AG10803 (cell line): ENCODE measurements at places on chromosomes 2 and 18.

GRCh38 chr18:6205706-6206105, 209.0 kb downstream of the L3MBTL4 start:
- DNase-seq: peak; percentile 40

GRCh38 chr18:6920099-6920955, 190.8 kb downstream of the ARHGAP28 start:
- peak; percentile 66 for DNase-seq

GRCh38 chr18:35624146-35624545, 42.6 kb downstream of the GALNT1 start:
- no peak for DNase-seq

DNA sequence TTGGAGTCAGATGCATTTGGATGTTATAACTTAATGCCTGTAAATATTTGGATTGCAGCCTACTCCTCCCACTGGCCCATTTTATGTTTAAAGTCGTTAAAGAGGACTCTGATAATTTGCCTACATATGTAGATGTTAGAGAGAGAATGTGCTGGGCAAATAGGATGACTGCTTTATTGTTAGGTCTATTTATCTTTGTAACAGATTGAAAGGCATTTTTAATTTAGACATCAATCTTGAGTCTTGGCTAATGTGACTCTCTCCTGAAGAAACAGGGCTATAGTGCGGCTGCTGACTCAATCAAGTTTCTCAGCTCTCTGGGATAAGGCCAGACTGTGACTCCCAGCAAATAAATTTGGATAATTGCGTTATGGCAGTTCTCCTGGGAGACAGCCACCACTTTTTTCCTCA, 1101.4 kb downstream of the CBLN2 start:
- DNase-seq: no peak

DNA sequence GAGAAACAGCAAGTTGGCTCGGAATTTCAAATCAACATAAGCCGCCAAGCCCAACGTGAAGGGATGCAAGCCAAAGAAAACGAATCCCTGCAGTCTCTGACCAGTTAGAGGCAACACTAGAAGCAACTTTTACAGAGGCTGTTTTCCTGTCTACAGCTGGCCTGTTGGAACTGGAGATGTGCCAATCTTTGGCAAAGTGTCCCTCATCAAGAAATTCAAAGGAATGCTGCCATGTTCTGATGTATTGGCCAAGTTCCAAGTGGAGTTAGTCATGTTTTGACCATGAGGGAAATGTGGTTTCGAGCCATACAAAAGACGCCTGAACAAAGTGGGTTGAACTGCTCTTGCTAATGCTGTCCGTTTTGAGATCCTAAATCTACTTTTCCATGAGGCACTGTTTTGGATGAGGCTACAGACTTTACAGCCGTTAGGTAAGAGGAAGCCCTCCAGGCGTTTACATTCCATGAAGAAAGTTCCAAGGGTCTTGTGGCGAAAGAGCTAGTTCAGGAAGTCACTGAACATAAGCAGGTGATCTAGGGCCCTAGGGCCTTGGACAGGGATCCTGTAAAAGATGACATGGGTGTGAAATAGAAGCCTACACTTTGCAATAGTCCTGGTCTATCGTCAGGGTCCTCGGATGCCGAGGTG, 140.7 kb upstream of the PXDN start:
- DNase-seq: peak; percentile 6

- DNase-seq: no peak
Observed at GRCh38 chr2:63639344-63639743, 50.6 kb downstream of the MDH1 start.

GRCh38 chr2:76080154-76080553, 369.4 kb upstream of the GCFC2 start:
- no peak for DNase-seq

GRCh38 chr2:47346-47725, 1.0 kb upstream of the FAM110C start:
- DNase-seq: no peak

- DNase-seq: peak; percentile 60
Observed at GRCh38 chr2:41903474-41904135, 144.2 kb upstream of the PKDCC start.

- DNase-seq: peak; percentile 21
Observed at GRCh38 chr18:50849419-50849821, 29.5 kb upstream of the ME2 start.

- peak; percentile 100 for DNase-seq
Observed at GRCh38 chr2:227817850-227818674, 4.4 kb downstream of the CCL20 start.

- no peak for DNase-seq
Observed at GRCh38 chr2:206535260-206535986, 92.1 kb downstream of the ADAM23 start.

GRCh38 chr2:213238753-213239495, 45.3 kb upstream of the SPAG16 start:
- DNase-seq: peak; percentile 95

- DNase-seq: no peak
Observed at GRCh38 chr2:171521361-171522051, 768 bp upstream of the CYBRD1 start.

DNA sequence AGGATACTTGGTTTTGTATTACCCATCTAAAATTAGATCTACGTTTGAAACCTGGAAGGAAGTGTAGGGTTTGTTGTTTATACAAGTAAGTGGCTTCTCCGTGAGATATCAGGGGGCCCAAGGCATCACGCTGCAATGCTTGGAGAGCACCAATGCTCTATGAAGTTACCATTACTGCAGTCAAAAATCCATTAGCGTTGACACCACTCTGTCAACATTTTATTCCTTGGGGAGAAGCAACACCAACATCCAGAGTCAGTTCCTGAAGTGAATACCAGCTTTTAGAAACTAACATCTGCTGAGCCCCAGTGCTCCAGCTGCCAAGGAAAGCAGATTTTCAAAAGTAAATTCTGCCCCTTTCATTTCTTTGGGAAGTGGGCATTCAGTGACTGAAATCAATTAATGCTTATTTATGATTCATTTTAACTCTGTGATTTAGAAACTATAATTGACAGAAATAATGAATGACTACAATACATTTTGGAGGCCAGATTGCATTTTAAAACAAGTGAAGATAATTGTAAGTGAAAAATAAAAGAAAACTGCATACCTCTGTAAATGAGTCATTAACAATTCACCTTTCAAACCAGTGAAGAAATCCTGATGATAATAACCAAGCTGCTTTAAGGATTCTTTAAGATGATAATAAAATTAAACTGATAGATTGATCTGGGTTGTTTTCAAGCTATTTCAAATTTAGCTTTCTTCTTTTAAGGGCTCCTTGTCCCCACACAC, 30.5 kb downstream of the LRP1B start:
- no peak for DNase-seq

- DNase-seq: no peak
Observed at GRCh38 chr18:29163596-29163995, 986.7 kb upstream of the CDH2 start.

GRCh38 chr2:204018717-204019116, 82.2 kb downstream of the ICOS start:
- DNase-seq: no peak

- DNase-seq: no peak
Observed at GRCh38 chr2:165953306-165953654, 296 bp downstream of the TTC21B start.

GRCh38 chr2:225457482-225457881, 58.0 kb downstream of the NYAP2 start:
- DNase-seq: no peak

DNA sequence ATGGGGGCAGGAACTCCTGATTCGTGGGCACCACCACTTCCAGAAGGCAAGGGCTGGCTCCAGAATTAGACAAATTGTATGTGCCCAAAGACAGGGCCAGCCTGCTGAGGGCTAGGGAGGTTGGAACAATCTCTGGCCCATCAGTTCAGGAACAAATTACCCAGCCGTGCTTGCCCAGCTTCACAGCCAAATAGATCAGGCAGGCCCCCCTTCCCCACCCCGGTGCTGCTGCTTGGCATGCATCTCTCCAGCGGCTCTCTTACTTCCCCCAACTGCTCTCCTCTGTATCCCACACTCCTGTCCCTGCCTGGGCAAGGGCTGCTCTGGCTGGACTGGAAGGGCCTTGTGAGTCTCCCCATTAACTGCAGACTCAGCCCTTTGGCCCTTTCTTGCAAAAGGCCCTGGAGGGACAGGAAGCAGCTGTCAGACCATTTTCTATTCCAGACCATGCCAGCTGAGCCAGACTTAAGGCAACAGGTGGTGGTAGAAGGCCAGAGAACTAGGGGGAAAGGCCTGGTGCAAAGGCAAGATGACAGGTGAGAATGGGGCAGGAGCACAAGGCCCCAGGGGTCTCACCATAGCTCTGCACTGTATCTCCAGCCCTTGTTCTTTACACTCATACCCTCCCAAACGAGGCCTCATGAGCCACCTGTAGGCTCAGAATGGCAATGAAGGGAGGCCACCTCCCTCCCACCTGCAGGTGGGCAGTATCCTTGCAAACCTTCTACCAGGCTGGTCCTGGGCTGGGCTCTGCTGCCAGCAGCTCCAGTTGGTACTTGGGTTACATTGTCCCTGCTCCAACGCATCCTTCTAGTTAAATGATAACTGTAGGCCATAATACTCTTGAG, 30.7 kb upstream of the ACAA2 start:
- no peak for DNase-seq

- DNase-seq: no peak
Observed at GRCh38 chr2:201366146-201366545, 9.0 kb upstream of the FLACC1 start.

- peak; percentile 52 for DNase-seq
Observed at GRCh38 chr2:236887531-236887930, 198.2 kb upstream of the COPS8 start.

- no peak for DNase-seq
Observed at GRCh38 chr2:225017713-225018112, 24.6 kb downstream of the DOCK10 start.

DNA sequence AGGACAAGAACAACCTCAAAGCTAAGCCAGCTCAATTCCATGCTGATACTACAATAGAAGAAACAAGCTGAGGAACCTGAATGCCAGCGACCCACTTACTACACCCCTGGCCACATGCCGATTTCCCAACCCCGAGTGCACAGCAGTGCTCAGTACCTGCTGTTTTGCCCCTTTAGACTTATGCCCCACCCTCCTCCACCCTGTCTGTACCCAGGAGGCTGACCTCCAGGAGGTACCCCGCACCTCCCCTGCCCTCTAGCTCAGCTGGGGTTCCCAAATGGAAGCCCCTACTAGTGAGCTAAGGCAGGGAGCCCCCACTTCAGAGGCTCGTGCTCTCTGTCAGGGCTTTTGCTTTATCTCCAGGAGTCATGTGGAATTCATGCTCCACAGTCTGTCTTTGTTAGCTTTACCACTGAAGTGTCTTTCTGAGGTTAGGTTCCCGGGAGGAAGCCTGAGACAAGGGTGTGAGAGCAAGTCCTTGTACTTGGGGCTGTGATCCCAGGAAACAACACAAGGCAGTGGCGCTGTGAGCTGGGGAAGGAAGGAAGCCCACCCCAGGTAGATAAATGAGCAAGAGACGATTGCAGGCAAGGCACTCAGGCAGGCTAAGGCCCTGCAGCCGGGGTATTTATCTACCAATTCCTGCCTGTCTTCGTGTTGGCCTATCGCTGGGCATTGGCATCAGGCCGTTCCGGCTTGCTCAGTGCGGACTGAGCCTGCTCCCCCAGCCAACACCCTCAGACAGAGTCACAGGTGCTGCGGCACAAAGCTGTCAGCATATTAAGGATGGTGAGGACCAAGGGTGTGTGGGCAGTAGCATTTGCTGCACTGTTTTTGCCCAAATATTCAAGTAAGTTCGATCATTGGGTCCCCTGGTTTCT, 220.5 kb downstream of the CYP26B1 start:
- no peak for DNase-seq

- no peak for DNase-seq
Observed at GRCh38 chr2:111191877-111192276, 71.2 kb downstream of the BCL2L11 start.

- no peak for DNase-seq
Observed at GRCh38 chr2:112519506-112519905, 22.8 kb upstream of the POLR1B start.

DNA sequence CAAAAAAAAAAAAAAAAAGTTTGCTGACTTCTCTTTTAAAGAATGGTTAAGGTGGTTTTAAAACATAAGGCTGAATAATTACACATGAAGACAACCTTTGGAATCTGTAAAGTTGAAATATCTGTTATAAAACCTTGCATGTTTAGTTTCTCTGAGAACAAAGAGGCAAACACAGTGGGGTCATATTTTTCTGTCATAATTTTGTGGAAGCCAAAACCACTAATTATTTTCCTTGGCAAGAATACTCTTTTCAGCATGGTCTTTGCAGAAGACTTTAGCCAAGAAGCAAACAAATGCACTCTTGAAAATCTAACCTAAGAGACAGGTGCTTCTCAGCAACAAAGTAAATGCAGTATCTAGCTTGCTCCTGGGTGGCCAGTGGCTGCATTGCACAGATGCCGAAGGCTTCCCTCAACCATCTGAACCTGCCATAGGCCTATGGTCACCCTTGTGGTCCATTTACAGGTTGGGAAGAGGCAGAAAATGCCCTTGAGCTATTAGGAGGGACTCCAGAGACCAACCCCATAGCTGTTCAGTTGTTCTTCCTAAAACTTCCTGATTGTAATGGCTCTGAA, 44.8 kb downstream of the ZAP70 start:
- DNase-seq: peak; percentile 34

DNA sequence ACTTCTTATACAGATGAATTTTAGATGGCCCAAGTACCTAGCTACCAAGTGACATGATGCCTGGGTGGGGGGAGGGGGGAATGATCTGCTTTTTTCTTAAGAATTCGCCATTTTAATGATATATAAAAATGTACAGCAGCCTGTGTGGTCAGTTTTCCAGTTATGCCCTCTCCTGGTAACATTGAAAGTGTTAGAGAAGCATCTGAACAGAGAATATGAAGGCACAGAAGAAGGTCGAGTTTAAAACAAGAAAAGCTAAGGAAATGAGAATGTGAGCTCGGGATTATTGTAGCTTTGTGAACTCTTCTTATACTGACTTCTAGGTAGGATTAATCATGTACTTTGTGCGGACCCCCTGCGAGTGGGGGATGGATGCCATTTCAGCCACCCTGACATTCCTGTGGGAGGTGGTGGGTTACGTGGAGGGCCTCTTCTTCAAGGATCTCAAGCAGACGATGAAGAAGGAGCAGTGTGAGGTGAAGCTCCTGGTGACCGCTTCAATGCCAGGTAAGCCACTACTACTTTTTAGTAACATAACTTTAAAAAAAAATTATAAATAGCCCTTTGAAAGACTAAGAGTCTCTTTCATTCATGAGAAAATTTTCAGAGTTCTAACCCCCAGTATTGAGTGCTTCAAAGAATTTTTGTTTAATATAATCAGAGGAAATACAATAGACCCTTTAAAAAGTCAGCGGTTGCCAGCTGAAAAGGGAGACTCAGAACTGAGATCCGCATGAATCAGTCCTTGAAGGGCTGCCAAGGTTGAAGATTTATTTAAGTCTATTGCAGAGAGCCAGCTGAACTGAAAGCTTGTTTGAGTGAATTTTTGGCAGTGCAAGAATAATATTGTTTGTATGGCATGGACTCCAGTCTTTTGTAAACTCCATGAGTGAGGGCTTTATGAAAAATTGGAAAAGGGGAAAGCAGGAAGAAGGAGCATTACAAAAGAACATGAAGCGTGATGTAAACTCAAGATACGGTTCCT, 68.6 kb upstream of the RPE start:
- DNase-seq: peak; percentile 63
